Foreskin melanocyte (primary cell): ENCODE measurements at places on chromosomes 5 and 9.

DNA sequence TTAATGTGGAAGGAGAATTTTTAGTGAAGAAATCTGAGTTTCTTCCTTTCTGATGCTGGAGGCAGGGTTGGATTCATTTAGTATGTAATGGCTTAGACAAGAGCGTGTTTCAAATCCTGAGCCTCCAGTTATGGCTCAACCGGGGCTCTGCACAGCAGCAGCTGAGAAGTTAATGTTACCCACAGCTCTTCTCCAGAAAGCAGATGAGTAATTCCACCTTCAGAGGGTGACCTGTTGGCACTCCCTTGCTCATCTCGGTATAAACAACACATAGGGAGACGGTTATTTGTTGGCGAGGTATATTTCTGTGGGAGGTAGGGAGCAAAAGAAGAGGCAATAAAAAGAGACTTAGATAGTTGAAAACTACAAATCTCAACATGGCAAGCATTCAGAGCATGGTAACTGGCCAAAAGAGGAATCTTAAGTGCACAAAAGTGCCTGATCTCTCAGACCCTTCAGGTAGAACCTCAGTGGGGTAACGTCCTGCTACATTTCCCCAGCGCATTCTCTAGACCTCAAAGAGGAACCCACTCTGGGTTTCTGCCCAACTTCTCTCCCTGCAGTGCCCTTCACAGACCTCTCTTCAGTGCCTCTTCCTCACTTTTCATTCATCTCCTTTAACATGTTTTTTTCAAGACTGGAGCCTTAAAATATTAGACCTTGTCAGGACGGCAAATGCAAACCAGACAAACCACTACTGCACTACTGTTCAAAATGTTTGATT, 417.5 kb upstream of the ADAMTSL1 start:
- no peak for DNase-seq

DNA sequence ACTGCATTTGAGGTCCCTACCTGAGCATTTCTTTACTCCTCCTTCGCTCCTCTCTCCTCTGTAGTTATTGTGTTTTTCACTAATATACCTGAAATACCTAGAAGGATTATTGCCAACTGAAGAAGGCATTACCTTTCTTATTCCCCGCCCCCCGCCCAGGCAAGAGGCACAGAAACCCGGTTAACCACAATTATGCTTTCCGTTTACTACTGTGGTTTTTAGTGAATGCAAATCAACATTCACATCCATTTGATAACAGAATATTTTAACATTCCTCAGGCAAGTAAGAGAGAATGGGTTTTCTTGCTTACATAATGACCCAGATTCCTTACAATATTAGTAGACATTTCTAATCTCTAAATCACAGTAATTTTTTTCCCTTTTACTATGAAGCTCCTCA, 136.9 kb downstream of the PCSK5 start:
- no peak for DNase-seq

- DNase-seq = no peak
Measured at GRCh38 chr5:138824516-138824915, 50.6 kb downstream of the LRRTM2 start.

DNA sequence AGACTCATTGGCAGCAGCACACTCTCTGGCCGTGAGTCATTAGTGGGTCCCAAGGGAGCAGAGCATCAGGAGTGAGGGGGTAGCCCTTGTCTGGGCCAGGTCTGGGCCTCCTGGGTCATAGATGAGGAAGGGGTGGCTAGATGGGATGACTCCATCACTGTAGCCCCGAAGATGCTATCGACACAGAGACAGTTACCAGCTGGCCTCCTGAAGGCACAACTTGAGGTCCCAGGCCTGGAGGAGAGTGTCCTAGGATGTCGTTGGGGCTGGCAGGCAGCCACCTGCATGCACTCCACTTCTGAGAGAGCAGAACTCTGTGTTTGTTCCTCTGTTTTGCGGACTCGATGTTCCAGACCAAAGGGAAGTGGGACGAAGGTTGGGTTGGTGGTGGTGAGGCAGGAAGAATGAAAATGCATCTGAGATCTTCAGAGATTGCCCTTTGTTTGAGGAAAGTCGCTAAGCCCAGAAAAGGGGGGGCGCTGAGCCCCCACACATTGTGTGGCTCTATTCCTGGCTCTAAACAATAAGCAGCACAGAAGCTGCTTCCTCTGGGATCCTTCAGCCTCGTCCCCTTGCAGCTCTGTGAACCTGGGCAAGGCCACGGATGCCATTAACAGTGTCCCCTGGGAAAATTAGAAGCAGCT, 4.7 kb downstream of the BTNL9 start:
- DNase-seq = no peak

GRCh38 chr5:168851902-168852321, 272.7 kb upstream of the PANK3 start:
- peak; percentile 9 for DNase-seq

- DNase-seq = no peak
Measured at GRCh38 chr9:3534614-3535404, 9.0 kb upstream of the RFX3 start.

DNA sequence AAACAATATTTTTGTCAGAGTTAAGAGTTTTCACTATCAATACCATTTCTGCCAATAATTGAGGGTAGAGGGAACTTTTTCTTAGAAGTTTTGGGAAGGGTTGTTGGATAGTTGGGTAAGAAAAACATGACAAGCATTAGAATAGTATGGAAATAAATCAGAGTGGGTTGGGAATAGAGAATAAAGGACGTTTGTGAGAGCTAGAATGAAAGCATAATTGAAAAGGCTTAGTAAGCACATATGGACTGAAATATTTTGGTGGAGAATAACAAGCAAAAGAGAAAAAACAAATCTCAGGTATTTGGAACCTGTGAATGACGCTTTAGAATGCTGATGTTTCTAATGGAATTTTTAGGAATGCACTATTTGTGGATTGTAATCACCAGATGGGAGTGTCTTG, 262.9 kb upstream of the EDIL3 start:
- DNase-seq = no peak

DNA sequence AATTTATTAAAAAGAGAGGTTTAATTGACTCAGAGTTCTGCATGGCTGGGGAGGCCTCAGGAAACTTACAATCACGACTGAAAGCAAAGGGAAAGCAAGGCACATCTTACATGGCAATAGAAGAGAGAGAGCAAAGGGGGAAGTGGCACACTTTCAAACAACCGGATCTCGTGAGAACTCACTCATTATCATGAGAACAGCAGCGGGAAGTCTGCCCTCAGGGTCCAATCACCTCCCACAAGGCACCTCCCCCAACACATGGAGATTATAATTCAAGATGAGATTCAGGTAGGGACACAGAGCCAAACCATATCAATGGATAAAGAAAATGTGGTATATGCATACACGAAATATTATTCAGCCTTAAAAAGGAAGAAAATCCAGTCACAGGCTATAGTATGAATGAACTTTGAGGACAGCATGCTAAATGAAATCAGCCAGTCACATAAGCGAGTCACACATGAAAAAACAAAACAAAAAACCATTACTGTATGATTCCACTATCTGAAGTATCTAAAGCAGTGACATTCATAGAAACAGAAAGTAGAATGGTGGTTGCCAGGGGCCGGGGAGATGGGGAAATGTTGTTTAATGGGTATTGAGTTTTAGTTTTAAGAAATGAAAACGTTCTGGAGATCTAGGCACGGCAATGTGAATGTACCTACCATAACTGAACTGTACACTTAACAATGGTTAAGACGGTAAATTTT, 83.4 kb upstream of the PCA3 start:
- DNase-seq = no peak

- DNase-seq = no peak
Measured at GRCh38 chr5:135317286-135317685, 81.7 kb downstream of the MACROH2A1 start.

DNA sequence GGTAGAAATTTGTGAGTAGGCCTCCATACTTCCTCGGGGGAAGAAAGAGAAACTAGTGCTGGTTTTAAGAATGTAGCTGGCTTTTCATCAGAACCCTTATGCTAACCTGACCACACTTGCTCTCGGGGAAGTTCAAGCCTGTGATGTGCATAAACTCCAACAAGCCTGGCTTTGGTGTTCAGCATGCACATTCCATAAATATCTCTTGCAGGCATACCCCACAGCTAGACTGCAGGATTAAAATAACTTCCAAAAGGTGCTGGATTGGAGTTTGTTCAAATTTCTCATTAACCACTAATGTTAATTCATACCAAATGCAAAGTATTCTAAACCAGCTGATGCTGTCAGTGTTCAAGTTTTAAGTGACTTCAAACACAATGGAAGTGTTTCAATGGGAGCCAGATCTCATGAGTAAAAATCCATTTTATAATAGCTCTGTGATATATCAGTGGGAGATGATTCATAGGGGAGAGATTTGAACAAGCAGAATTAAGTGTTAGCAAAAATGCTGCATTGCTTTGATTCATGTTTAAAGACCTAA, 79.4 kb downstream of the NPR3 start:
- no peak for DNase-seq

DNA sequence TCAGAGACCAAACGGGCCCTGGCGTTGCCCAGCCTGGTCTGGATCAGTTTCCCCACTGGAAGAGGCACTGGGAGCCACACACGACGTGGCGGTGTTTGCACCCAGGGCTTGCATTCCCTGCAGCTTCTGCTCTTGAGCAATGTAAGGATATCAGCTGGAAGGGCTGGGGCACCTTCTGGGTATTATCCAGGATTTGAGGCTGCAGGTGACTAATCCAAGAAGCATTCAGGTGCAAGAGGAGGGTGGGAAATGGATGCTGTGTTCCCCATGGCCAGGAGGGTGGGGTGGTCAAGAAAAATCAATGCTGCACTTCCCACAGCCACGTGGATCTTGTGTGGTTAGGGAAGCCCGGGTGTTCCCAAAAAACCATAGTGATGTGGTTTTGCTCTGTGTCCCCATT, 430.9 kb downstream of the IRX2 start:
- DNase-seq = no peak

GRCh38 chr5:179766726-179767455, 26.9 kb upstream of the LTC4S start:
- no peak for DNase-seq

GRCh38 chr9:135989722-135990467, 28.7 kb upstream of the UBAC1 start:
- DNase-seq = no peak

GRCh38 chr5:135718151-135718550, 116.3 kb upstream of the SLC25A48 start:
- no peak for DNase-seq

DNA sequence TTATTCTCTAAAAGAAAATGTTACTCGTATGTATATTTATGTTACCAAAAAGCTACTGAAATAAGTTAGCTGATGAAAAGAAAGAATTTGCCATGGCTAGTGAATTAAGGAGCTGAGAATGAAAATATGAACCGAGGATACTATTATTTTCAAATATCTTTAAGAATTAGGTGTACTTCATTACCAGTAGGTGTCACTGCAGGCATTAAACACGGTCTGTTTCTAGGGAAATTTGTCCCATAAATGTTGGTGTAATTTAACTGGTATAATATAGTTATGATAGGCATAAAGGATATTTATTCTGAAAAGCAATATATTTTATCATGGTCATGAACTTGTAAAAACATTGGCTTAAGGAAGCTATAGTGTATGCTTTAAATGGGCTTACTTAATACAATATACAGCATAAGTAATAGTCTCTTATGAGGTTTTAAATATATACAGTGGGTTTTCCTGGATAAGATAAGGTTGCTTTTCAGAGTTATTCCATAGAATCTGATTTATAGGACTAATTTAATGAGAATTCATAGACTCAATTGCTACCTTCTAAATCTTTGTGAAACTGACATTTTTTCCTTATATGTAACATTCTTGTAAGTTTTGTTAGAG, 72.4 kb upstream of the MPDZ start:
- DNase-seq = peak; percentile 37

DNA sequence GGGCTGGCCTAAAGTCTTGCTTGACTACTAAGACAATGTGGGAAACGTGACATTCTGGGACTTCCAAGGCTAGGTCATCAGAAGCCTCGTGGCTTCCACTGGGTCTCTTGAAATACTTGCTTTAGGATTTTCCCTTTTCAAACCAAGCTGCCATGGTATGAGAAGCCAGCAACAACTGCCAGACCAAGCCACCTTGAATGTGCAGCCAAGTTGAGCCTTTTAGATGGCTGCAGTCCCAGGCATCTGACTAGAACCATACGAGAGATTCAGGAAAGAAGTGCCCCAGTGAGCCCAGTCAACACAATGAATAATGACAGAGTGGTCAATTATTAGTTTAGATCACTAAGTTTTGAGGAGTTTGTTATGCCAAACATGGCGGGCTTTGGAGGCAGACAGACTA, 143.3 kb downstream of the SLF1 start:
- DNase-seq = no peak

DNA sequence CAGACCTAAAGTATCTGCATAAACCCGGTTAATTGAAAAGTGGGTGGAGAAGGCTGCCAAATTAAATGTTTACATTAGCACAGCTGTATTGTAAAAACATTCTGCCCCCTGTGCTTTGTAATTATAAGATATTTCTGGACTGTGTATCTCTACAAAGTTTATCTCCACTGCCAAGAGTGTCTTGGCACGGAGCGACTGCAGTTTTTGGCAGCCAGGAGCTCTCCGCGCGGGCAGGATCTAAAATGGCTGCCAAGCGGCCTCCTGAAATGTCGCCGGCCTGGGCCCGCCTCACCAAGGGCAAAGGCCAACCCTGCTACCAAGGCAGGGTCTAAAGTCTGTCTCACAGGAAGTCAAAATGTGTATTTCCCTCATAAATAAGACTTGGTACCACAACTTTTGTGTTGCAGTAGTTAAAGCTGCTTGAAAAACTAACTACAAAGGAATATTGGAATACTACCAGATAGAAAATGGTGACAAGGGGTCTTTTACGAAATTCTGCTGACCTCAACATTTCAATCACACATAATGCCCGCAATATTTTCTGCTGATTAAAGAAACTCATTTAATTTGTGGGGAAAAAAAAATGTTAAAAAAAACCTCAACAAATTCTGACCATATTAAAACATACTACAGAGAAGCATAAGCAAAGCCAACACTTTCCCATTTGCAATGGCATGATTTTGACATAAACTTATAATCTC, 110.4 kb downstream of the NFIB start:
- DNase-seq = no peak

GRCh38 chr5:131496400-131496713, 138.7 kb downstream of the RAPGEF6 start:
- DNase-seq = no peak
